ENCODE measurements at places on chromosomes 12 and 14.

DNA sequence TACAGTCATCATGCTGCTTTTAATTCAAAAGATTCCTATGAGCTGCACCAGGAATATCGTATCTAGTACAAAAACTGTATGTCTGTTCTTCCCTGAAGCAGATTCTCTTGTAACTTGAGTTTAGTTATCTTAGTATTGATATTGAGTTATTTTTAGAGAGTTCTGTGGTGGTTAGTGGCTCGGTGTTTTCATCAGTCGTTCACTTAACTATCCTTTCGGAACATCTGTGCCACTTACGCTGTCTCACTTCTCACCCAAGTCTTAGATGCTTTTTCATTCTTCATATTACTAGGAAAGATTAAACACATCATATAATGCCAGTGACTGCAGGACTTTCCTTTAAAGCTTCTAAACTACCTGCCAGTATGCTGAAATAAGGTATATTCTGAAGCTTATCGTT lies 251.0 kb downstream of the FBXL14 start:
- DNase-seq = no peak

DNA sequence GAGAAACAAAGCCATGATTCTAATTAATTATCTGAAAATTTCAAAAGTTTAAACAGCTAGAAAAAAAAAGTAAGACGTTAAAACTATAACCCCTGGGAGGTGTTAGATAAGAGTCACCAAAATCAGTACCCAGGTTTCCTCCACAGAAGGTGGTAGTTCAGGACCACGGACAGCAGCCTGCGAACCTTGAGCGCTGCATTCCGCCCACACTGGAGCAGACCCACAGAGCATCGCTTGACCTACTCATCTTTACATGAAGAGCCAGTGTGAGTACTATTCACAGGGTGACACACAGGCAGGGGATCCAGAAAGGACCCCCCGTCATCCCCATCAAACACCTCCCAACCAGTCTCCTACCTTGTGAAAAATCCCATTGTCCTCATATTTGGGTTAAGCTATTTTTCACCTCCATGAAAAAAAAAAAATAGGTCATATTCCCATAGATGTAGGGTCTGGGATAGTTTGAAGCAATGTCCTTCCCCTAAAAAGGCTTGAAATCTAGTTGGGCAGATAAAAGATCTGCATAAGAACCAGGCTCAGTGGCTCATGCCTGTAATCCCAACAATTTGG lies 8.8 kb upstream of the CHGA start:
- peak; percentile 35 for DNase-seq

DNA sequence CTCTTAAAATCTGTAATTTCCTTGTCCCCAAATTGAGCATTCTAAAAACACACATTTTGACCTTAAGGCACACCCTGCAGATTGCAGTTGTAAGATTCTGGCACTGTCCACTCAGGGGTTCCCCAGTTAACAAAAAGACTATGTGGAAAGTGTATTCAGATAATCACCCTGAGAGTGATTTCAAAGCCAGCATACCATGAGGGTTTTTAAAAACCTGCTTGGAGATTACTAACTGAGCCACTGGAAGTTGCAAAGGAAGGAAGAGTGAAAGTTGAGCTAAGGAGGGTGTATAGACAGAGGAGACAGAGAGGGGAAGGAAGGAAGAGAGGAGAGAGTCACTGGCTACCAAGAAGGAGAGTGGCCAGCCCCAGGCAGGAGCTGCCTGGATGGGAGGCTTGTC lies 82.6 kb downstream of the EML1 start:
- no peak for DNase-seq

DNA sequence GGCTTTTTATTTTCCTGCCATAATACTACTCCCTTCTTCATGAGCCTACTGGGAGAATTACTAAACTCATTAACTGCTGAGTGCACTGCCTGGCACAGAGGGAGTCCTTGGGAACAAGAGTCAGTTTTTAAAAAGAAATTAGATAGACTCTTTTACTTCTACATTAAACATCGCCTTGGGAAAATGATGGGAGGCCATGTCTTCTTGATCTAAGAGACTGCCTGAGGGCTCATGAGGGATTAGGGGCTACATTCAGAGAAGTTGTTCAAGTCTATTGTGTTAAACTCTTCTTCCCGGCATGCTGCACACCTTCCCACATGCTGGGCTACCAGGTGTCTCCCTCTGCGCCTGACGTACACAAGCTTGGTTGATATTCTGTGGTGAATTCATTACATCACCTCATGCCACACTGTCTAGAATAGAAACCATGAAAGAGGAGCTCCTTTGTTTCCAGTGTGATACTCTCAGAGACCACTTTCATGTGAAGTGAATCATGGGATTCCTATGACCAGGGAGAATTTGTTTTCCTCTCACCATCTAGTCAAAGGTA lies 1422.3 kb downstream of the AACS start:
- no peak for DNase-seq

GRCh38 chr14:90201344-90201743 lies 55.0 kb upstream of the PSMC1 start:
- DNase-seq = no peak

GRCh38 chr12:121774968-121775474 lies 18.5 kb downstream of the RHOF start:
- no peak for DNase-seq

GRCh38 chr14:104975481-104976197 lies 2.5 kb downstream of the AHNAK2 start:
- DNase-seq = no peak

DNA sequence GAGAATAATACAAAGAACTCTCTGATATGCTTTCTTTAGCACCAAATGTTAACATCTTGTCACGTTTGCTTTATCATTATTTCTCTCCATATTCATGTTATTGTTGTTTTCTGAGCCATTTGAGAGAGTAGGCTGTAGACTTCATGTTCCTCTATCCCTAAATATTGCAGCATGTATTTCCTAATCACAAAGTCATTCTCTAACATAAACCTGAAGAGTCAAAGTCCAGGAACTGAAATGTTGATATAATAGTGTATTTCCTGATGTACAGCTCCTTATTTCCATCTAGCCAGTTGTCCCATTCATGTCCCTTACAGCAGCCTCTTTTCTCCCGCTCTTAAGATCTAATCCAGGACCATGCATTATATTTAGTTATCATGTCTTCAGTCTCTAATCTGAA lies 72.8 kb downstream of the SPATS2 start:
- no peak for DNase-seq

GRCh38 chr14:84688297-84689025 lies 841.5 kb upstream of the FLRT2 start:
- no peak for DNase-seq

DNA sequence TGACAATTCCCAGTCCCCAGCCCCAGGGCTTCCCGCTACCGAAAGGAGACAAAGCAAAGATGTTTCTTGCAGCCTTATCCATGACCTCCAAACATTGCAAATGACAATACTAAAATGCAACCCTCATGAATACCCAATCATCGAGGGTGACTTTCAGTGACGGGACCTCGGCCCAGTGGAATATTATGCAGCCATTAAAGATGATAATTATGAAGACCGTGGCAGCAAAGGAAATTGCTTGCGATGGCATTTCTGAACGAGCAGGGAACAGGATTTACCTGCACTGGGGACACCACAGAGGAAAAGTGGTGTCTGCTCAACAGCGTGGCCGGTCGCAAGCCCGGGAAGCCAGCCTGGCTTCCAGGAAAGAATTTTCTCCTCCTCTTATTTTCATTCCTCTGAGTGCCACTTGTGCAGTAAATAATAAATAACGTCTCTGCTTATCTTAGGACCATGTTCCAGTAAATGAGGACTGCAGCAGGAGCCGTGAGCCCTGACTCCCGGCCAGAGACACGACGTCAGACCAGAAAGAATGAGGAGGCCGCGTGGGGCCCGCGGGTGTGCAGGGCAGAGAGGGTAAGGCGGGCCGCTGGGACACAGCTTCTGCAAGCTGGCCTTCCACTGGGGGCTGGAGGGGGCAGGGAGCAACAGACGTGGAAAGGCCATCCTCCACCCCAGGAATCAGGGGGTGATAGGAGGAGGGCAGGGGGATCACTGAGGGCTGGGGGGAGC lies 6.6 kb downstream of the C14orf180 start:
- no peak for DNase-seq

DNA sequence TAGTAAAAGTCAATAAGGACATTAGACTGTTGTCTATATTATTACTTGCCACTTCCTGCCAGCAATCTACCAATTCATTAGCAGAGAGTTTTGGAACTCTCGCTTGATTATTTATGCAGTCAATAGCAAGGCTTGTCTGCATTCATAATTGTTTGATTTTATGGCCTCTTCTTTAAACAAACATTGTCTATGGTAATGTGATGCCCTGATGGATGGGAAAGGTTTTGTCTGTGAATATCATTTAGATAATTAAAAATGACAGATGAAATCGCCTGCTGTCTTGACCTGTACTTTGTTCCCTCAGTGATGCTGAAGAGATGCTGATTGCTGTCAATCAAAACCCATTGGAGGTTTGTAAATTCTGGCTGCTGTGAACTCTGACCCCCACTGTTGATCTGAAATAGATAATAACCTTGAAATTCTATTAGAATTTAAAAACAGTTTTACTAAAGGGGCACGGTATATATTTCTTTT lies 455.3 kb downstream of the NPAS3 start:
- no peak for DNase-seq

- DNase-seq = no peak
Measured at GRCh38 chr12:130253866-130254265, 83.8 kb upstream of the PIWIL1 start.

DNA sequence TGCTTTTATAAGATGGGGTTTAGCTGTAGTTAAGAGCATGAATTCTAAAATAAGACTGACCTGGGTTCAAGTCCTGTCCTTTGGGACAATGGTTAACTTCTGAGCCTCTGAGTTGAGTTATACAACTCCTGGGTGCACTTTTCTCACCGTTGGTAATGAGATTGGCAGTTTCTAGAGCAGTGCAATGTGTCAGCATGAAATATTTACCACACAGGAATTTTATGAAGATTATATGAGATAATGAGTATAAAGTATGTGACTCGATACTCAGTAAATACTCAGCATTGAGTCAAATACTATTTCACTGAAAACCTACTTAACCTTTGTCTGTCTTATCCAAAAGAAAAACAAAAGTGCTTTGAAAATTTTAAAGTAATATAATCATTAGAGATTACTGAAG lies 214.2 kb downstream of the CPNE8 start:
- no peak for DNase-seq

GRCh38 chr14:68947802-68948201 lies 31.3 kb downstream of the ACTN1 start:
- DNase-seq = no peak

- no peak for DNase-seq
Measured at GRCh38 chr12:54059668-54060067, 6.0 kb downstream of the HOXC4 start.

DNA sequence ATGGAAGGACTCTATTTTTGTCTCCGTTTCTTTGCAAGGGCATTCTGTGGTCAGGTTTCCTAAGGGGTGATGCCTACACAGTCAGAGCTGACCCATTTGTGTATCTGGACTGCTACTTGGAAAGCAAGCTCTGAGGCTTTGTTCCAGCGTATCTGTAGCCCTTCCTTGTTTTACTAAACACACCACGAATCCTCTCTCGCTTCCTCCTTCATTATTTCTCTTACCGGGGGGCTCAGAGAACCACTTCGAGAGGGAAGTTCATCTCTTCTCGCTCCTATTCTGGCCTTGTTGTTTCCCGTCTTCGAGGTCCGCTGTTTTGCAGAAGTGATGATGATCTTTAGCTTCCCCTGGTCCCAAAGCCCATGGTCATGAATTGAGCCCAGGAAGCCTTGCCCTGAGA lies 164.7 kb downstream of the SSPN start:
- DNase-seq = no peak

- DNase-seq = no peak
Measured at GRCh38 chr12:67052981-67053380, 216.2 kb upstream of the CAND1 start.

DNA sequence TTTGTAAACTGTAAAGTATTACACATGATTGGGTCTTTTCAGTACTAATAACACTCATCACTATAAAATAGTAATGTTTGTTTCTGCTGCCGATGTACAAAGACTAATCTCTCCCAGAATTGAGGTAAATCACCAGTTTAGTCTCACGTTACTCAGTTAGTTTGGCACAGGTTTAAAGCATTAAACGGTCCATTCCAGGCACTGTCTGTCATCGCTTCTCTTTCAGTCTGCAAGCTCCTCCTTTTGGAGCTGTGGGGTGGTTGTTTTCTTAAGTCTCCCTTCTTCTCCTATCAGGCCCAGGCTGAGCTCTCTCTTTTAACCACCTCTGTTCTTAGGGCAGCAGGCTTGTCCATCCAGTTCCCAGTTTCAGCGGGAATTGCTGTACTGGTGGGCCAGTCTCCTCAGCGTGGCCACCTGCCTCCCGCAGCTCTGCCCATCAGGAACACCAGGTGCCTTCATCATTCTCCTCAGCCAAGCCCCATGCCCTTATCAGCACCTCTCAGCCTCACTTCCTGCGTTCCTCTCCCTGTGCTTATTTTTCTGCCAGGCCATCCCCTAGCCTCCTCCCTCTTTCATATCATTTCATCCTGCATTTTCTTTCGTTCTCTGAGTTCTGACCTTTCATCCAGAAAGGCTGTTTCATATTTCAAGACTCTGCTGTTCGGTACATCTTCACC lies 149.0 kb downstream of the TGFB3 start:
- DNase-seq = no peak

DNA sequence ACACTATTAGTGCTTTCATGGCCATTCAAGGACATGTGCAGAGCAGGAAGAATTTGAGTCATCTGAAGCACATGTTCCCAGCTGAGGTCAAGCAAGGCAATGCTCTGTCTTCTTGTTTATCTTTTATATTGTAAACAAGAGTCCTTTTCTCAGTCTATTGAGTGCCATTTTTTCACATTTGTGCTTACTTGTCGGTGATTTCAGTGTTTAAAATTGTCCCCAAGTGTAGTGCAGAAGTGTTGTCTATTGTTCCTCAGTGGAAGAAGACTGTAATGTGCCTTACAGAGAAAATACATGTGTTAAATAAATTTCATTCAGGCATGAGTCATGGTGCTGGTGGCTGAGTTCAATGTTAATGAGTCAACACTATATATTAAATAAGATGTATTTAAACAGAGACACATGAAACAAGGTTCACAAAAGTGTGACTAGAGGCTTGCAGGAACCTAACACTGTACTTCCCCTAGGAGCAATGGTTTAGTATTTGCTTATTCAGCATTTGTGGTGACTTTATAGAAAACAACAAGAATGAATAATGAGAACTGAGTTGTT lies 391.1 kb downstream of the LRIG3 start:
- DNase-seq = no peak

GRCh38 chr12:62214846-62215245 lies 45.4 kb upstream of the USP15 start:
- no peak for DNase-seq

DNA sequence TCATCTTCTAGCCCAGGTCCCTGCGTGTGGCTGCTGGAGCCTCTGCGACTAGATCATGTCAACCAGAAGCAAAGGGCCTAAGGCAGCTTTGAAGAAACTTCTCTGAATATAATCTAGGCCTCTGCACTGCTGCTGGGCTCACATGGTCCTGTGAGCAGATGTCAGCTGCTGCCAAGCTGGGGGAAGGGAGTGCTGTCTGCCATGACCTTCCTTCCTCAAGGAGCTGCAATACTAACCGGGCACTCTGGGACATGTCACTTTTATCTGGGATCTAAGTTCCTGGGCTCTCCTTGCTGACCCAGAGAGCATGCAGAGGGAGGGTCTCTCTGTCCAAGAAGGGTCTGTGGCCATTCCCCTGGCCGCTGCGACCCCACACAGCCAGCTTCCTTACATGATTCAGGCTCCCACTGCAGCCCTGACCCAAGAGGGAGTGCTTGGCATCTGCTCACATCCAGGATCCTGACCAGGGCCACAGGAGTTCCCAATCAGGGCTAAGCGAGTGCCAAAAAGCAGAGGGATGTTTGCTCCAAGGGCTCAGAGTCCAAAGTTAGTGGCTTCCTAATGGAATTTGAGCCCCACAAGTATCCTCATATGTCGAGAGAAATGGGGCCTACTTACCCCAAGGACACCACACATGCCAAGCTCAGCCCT lies 74.0 kb downstream of the PLEKHG3 start:
- no peak for DNase-seq

- no peak for DNase-seq
Measured at GRCh38 chr14:60294411-60295069, 45.5 kb downstream of the PPM1A start.
